ENCODE measurements at places on chromosomes 1 and 21. TPM values are rescaled to one million over a fixed set of nuclear protein-coding genes. Genes with fewer than 3 reads are reported as not detected.

- no peak overlapping the region for H3K27ac ChIP-seq
- no peak for DNase-seq
- H3K27me3 ChIP-seq, result no peaks in the 10 kb centered on the region
- peaks cover 29% of the 10 kb centered on the region for H3K36me3 ChIP-seq
- no peak overlapping the region for H3K4me3 ChIP-seq
These were observed 39.6 kb upstream of the KDM4A start for GRCh38 chr1:43610339-43610738.

DNA sequence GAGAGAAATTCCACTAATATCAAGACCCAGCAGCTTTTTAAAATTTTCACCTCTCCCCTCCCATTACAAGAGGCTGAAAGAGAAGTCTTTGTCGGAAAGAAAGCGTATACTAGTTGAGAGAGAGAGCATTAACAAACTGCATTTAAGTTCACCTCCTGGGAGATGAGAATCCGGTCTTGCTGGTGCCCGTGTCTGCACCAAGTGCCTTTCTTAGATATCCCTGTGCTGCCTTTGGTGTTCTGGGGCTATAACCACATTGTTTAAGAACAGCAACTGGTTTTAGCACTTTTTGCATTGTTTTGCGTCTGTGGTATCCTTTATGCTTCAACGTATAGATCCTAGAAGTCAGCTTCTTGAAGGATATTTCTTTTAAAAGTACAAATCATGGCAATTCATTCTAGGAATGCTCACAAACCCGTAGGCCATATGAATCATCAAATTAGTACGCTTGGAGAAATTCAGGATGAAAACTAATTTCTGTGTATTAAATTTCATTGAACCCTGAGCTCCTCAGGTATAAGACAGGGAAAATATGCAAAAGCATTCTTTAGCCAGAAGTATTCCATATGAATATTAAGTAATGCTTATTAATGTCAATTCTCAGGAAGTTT lies 3.4 kb upstream of the RPE65 start:
- H3K27me3 ChIP-seq, result no peaks in the 10 kb centered on the region
- H3K36me3 ChIP-seq, result no peaks in the 10 kb centered on the region
- no peak for DNase-seq
- no peak overlapping the region for H3K27ac ChIP-seq
- no peak overlapping the region for H3K4me3 ChIP-seq
- peaks cover 6% of the 10 kb centered on the region for H3K4me1 ChIP-seq

The AMY2A gene
- total RNA-seq, result not detected

The KCNE2 gene
- total RNA-seq, result not detected

The AVPR1B gene
- total RNA-seq, result not detected
